ENCODE measurements at places on chromosomes 4 and X.

DNA sequence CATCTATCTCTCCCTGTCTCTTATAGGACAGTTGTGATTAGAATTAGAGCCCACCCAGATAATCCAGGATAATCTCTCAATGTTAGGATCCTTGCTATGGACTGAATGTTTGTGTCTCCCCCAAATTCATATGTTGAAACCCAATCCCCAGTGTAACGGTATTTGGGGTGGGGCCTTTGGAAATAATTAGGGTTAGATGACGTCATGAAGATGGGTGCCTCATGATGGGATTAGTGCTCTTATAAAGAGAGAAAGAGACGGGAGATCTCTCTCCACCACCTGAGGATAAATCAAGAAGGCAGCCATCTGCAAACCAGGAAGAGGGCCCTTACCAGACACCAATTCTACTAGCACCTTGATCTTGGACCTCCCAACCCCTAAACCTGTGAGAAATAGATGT is 33.7 kb upstream of the SHISA3 start:
- DNase-seq = no peak

DNA sequence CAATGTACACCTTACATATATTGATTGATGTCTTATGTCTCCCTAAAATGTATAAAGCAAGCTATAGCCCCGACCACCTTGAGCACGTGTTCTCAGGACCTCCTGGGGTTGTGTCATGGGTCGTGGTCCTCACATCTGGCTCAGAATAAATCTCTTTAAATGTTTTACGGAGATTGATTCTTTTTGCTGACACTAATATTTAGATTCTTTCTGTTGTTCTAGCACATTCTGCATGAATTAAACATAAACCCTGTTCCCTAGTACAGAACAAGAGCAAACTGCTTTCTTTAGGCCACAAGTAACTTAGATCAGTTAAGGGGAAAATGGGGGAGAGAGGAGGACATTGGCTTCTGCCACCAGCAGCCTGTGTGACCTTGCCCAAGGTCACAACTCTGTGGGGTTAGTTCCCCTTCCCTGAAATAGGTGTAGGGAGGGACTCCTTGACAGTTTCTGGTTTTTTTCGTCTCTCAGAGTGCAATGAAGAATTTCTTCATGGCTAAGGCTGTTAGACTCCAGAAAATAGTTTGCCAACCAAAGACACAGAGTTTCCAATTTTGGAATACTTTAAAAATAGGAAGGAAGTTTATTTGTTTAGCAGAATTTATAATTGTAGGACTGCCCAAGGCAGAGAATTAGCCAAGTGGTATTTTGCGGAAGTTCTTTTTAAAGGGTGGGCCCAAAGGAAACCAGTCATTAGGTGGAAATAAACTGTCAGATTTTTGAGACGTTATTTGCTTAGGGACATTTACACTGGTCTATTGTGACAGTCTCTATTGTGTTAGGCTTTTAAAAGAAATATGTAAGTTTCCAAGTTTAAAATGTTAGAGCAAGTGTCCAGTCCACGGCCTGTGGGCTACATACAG is 29.4 kb downstream of the PTTG2 start:
- DNase-seq = no peak

- DNase-seq = no peak
Measured at GRCh38 chrX:56618323-56618722, 54.9 kb downstream of the UBQLN2 start.

- no peak for DNase-seq
Measured at GRCh38 chr4:146638333-146638785, 334 bp upstream of the POU4F2 start.

DNA sequence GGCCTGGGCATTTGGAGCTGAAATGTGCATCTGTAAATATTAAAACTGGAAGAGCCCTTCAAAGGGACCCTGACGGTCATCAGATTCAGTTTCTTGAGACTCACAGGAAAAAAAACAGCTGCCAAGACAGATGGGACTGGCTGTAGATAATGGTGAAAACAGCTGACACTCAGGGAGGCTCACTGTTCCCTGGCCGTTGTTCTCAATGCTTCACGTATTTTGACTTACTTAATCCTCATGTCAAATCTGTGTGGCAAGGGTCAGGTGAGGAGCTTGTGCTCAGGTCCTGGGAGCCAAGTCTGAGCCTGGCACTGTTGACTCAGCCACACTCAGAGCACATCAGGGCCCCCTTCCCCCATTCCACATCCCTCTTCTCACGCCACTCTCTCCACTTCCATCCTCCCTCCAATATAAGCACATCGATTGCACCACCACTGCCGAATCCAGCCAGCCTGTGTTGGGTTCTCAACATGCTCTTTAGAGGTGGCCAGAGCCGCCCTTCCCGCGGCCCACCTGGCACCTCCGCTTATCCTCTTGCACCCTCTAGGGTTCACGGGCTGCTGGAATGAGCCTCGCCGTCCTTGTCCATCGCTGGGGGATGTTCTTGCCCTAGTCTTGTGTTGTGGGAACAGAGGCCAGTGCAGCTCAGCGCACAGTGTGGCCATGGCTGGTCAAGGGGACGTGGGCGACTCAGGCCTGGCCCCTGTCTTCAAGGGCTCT is 40.1 kb downstream of the EVC start:
- DNase-seq = no peak

DNA sequence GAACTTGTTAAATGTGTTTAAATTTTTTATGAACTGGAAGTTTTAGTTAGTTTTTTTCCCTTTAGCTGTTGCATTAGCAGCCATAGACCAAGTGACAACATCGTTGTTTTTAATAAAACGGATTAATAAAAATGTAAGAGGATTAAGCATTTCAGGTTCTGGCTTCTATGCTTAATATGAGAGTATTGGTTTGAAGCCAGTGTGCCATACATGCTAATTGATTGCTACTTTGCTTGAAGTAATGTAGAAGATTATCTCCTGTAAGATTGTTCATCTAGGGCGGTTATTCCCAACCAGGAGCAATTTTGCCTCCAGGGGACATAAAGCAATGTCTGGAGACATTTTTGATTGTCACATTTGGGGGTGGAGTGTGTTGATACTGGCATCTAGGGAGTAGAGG is 54.3 kb downstream of the TLL1 start:
- DNase-seq = no peak

DNA sequence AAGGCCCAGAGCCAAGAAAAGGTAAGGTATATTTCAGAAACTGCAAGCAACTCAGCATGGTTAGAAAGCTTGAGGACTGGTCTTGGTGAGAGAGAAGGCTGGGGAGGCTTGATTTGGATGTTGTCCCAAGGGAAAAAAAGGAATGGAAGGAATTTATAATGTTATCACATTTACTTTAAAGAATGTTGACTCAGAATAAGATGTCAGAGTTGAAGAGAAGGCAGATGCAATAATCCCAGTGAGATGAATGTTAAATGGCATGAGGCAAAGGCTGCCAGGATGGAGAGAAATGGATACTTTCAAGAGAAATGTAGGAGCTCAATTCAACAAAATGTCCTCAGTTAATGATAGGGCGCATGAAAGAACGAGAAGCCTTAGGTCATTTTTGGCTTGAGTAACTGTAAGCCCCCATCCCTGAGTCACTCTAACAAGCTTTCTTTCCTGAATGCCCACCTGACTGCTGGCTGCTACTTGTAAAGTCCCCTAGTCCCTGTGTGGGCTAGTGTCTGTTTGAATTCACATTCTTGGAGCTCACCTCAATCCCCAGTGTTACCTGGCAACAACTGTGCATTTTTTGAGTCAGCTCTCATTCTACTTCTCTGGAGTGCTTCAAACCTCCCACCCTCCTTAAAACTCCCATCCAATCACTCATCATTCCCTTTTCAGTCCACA is 103.0 kb upstream of the TAPT1 start:
- DNase-seq = no peak

- no peak for DNase-seq
Measured at GRCh38 chr4:16505726-16506125, 279.5 kb upstream of the TAPT1 start.

DNA sequence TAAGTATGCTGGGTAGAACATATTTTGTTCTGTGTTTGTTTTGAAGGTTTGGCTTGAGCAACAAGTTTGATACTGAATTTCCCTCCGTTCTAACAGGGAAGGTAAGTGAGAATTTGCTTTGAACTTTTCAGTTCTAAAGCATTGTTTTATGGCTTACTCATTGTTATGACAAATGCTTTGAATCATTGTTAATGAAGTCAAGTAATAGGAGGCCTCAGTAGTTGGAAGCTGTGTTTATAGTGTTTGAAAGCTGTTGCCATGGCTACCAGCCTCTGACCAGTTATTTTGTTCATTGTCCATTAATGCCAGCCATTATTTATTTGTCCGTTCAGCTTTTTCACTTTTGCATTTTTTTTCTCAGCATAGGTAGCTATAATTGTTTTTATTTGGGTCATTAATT is 14.4 kb downstream of the CHIC1 start:
- DNase-seq = no peak

DNA sequence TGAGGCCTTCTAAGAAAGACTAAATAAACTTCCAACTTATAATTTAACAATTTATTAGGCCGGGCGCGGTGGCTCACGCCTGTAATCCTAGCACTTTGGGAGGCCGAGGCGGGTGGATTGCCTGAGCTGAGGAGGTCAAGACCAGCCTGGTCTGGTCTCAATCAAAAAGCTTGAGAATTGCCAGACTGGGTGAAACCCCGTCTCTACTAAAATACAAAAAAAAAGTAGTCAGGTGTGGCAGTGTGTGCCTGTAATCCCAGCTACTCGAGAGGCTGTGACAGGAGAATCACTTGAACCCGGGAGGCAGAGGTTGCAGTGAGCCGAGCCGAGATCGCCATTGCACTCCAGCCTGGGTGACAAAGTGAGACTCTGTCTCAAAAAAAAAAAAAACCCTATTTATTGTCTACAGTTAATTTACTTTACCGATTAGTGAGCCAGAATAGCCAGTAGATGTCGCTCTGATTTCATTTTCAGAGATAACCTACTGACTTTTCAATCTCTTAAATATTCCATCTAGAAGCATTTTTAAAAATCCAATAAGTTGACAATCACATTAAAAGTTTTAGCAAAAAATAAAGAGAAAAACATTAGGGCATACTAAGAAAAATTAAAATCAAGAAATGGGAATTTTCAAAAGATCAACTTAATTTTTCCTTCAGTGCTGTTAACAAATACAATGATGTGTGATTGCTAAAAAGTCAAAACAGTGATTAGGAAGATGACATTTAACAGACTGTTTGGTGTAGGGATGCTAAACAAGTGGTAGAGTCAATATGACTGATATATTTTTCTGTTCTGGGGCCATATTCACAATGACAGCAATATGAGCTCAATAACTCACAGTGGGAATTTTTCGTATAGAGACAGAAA is 4.3 kb upstream of the SHROOM3 start:
- DNase-seq = peak; percentile 20

- no peak for DNase-seq
Measured at GRCh38 chr4:41199788-41200187, 14.6 kb downstream of the APBB2 start.

DNA sequence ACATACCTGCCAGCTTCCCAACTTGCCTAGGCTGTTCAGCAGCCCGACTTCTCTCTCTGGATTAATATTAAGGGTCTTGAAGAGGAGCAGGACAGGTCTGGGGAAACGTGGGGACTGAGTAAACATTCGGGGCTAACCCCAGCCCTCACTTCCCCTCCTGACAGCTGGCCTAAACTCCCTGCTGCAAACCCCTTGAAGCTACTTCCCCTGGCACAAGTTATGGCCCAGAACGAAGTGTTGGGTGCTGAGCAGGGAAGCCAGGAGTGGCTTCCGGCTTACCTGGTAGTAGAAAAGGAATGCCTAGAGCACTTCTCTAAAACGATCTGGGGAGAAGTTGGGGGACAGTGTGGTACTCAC is 200.0 kb downstream of the BCOR start:
- DNase-seq = no peak

GRCh38 chrX:153862369-153863250 is 23.4 kb downstream of the L1CAM start:
- DNase-seq = no peak

GRCh38 chrX:46884799-46885198 is 27.4 kb upstream of the JADE3 start:
- DNase-seq = no peak

GRCh38 chr4:929096-929765 is 2.9 kb downstream of the GAK start:
- no peak for DNase-seq

GRCh38 chr4:184252136-184253071 is 34.7 kb upstream of the ENPP6 start:
- DNase-seq = no peak

DNA sequence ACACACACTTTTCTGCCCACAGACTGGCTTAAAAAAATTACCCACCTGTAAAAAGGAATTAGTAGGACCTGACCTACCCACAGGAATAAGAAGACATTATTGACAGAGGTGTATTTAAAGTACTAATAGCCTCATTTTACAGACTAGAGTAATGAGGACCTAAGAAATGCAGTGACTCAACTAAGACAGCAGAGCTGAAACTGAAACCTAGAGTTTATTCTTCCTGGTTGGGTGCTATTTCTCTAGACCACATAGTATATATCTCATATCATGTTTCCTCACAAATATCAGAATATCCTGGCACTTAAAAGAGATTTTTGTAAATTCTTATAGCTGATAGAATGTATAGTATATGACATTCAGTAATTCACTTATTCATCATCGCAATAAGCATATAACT is 435.0 kb downstream of the MAGEE1 start:
- DNase-seq = no peak

DNA sequence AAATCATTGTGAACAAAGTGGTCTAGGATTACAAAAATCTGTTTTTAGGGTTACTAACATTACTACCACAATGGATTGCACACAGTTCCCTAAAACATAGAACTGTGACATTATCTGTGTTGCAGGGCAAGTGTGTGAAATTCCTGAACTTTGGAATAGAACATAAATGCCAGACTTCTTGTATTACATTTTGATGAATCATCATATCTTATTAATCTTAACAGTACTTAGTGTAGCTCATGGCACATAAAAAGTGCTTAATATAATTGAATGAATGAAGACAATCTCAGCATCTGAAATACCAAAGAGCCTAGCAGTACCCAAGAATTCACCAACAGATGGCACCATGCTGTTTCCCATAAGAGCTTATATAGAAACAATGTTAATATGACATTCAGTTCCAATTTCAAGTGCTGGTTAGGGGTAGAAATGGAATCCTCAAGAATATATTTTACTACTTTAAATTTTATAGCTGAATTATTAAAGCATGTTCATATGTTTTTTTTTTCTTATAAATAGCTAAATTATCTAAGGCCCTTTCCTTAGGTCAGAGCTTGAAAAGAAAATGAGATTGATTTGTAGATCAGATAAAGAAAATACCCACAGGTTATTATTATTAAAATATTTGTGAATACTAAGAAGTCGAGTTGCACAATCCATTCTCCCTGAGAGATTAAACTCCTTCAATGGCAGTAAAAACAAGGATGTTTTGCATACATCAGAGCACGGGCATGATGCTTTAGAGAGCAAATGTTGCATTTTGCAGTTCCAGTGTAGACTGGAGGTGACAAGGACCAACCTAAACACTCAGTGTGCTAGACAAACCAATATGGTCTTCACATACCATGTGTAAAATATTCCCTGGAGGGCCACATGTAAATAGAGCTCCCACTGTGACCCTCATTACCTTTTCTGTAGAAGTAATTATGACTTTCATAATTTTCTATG is 25.7 kb upstream of the SHISA3 start:
- DNase-seq = peak; percentile 43

DNA sequence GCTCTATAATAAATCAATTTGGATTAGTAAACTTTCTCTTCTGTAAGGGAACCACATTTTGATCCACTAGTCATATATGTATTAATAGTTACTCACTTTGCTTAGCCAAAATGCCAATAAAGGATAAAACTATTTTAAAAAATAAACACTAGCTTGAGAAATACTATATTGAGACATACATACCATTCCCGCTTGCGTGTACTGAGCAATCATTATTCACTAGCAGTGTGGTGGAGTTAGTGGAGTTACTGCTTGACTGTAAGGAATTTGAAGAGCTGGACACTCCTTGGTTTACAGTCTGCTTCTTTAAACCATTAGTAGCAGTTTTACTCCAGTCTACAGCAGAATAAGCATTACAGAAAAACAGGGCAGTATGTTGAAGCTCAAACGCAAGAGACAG is 10.8 kb upstream of the PHKA2 start:
- DNase-seq = no peak

All from NCI-H2171 treated with DMSO at 0.1 percent for 48 hours (cell line).